ENCODE measurements at places on chromosomes 6 and 20.

DNA sequence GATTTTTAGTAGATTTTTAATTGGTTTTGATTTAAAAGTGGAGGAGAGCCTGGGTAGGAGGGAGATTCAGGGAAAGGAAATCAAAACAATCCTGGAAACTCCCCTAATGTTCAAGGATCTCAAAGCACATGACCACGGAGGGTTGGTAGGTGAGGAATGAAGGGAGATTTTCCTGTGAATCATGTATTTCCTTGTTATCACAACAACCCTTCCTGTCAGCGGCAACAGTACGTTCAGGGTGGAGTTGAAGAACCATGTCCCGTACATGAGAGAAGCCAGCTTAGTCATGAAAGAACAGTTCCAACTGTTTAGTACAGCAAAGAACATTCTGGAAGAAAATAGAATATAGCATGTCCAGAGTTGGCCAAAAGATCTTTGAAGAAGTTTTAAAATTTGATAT is 79.4 kb upstream of the SCAF8 start:
- no peak for DNase-seq

GRCh38 chr20:8932192-8933165 is 136.4 kb upstream of the PLCB4 start:
- no peak for DNase-seq

DNA sequence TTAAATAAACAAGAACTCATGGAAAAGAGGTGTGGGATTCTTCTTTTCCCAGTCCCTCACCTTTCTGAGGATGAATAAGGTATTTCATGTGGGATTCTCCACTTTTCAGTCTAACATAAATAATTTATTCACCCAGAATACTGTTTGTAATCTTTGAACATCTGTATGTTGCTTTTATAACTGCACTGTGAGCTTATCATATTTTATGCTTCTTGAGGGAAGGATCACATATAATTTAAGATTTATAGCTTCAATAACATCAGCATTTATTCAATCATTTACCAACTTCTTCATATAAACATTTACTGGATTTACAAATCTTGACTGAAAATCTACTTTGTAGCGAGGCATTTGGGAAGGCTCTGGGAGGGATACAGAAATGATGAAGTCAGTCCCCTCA is 154.2 kb upstream of the KCNK16 start:
- no peak for DNase-seq

- no peak for DNase-seq
Measured at GRCh38 chr6:133432021-133432989, 191.1 kb downstream of the EYA4 start.

GRCh38 chr6:117976030-117976651 is 69.1 kb downstream of the SLC35F1 start:
- DNase-seq, result peak; percentile 19

GRCh38 chr20:8385247-8385646 is 253.2 kb downstream of the PLCB1 start:
- DNase-seq, result no peak
